ENCODE measurements at places on chromosomes 1 and 21. TPM values are rescaled to one million over a fixed set of nuclear protein-coding genes. Genes with fewer than 3 reads are reported as not detected.

DNA sequence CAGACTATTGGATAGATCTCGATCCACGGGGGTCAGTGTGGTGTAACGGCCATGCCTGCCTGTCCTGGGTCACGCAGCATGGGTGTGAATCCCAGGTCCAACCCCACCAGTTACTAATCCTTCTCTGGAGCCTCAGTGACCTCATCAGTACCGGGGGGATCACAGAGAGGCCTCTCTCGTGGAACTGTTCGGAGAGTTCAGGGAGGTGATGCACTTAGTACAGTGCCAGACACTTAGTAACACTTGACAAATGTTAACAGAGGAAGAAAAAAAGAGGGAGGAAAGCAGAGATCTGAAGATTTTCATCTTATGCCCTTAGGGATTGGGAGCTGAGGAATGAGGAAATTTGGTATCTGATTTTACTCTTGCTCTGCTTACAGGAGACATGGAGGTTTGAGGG lies 2.9 kb downstream of the ABCA4 start:
- no peak for DNase-seq

Gene TTLL7
- 6.3 TPM for polyA plus RNA-seq

Gene PYHIN1
- polyA plus RNA-seq: 1.5 TPM

DNA sequence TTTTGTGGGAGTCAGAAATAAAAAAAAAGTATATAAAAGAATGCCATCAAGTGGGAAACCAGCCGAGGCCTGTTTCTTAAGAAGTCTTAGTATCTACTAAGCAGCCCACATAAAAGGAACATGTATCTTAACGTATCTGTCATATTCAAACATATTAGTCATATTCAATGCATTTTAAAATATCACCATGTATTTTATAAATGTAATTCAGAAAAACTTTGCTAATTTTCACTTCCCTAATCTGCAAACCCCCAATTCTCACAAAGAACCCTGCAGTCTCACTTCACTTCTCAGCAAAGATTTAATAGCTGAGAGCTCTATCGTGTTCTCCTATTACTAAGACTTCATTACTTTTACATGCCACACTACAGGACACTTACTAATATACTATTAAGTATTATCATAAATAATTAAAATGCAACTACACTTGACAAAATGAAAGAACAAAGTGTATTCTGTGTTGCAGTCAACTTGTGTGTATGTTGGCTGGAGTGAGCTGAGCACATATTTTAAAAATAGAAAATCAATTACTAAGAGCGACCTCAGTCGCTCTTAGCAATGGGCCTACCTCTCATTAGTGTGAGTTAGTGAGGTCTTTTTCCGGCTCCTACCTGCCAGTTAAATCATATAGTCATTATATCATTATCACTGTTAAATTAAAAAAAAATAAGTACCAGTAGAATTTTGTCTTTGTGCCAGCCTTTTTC lies 484.3 kb downstream of the LMO4 start:
- DNase-seq: no peak

Gene CELA2A
- polyA plus RNA-seq: 0.18 TPM

GRCh38 chr21:34858559-34858958 lies 189.8 kb downstream of the CLIC6 start:
- no peak for DNase-seq

DNA sequence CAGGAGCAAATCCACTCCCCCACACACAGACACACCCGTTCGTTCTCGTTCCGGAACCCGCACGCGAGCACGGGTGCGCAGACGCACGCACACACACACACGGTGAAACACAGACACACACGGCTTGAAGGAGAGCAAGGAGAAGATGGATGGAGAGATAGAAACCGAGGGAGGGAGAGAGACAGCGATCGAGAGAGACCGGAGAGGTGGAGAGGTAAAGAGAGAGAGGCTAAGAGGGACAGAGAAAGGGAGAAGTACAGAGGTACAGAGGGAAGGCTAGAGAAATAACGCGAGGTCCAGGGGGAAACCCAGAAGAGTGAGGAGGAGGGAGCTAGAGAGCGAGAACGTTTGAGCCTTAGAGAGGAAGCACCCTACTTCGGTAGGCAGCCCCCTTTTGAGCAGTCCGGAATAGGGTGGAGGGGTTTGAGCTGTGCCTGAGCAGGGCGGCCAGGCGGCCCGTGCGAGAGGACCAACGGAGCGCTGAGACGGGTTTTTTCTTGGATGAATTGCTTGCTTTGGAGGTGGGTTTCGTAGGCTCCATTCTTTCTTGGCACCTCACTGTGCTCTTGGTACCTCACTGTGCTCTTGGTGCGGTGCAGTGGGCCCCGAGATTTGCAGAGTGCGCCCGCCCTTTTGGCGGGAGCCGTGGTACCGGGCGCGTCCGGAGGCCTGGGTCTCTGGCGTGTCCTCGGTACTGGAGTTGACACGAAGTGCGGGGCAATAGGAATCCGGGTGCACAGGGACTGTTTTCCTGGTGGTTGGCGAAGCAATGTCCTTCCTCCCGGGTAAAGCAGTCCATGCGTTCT lies 88.4 kb upstream of the RHOU start:
- peak; percentile 56 for DNase-seq

DNA sequence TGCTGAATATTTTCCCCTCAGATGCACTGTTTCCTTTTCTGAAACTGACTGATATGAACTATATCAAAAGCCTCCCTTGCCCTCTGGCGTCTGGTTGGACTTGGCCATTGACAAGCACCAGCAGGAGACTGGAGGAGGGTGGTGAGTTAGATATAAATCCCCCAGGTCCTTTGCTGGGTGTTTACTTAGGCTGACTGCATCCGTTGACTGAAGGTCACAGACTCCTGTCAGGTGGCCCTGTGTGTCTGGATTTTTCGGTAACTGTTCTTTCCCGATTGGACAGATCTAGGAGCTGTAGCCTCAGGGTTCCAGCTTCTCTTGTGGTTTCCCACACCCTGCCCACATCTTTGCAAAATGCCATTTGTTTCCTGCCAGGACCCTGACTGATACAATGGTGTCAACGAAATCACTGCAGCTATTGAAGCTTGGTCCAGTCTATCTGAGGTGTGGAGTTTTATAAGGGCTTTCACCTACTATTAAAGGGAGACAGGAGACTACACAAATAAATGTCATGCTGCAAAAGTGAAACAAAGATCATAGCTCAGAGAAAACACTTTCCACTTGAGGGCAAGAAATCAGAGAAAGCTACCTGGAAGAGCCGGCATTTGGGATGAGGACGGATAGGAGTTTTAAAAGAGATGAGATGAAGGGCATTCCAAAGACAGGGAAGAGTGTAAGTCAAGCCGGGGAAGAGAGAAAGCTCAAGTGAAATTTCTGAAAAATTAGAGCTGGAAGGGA lies 1.5 kb upstream of the MAGI3 start:
- DNase-seq: peak; percentile 63

GRCh38 chr1:76371941-76372340 lies 297.4 kb downstream of the ST6GALNAC3 start:
- DNase-seq: peak; percentile 37

- no peak for DNase-seq
These were observed 44.8 kb downstream of the CHD1L start for GRCh38 chr1:147287133-147287865.

DNA sequence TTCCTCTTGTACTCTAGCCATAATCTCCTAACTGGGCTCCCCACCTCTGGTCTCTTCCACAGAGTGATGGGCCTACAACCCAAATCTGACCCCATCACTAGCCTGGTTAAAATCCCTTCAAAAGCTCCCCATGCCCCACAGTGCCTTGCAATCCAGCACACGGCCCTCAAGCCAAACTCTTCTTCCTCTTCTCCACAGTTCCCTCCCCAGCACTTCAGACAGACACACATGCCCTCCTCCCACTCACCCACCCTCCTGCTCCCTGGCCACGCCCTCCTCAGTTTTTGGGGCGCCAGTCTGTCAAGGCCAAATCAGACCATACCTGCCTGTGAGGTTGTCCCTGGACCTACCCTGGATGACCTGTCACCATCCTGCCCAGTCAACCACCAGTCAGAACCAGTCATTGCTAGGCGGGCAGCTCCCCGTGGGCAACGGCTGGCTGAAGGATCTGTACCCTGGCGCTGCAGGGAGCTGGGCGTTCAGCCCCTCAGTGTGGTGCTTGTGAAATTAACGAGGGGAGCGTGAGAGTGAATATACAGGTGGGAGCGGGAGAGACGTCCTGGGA lies 753 bp downstream of the C1orf210 start:
- DNase-seq: no peak

Gene CTSE
- 19.6 TPM for polyA plus RNA-seq

Gene GABRD
- polyA plus RNA-seq: 0.54 TPM

DNA sequence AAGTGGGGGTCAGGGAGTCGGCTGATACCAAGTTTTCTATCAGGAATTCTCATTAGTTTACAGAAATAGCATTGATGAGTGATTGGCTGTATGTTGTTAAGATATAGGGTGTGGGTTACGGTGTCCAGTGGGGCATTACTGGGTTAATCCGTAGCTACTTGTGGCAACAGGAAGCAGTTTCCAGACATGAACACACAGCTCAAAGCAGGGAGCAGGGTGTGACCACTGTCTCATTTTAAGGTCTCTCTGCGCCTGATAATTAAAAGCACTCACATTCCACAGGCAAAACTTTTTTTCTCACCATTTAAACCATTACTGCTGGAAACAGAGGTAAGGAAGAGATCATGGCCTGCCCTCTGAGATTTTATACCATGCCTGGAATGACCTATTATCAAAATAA lies 114.9 kb downstream of the SIK1 start:
- no peak for DNase-seq

Gene PDC
- 0.25 TPM for polyA plus RNA-seq

- DNase-seq: no peak
These were observed 31.6 kb downstream of the TTLL7 start for GRCh38 chr1:83967336-83967735.

GRCh38 chr21:31908106-31909031 lies 35.5 kb downstream of the HUNK start:
- DNase-seq: peak; percentile 83

- no peak for DNase-seq
These were observed 19.2 kb upstream of the TRAF3IP3 start for GRCh38 chr1:209736490-209737117.

Gene PLA2G2F
- polyA plus RNA-seq: not detected
